ENCODE measurements at places on chromosomes 7 and 10.

DNA sequence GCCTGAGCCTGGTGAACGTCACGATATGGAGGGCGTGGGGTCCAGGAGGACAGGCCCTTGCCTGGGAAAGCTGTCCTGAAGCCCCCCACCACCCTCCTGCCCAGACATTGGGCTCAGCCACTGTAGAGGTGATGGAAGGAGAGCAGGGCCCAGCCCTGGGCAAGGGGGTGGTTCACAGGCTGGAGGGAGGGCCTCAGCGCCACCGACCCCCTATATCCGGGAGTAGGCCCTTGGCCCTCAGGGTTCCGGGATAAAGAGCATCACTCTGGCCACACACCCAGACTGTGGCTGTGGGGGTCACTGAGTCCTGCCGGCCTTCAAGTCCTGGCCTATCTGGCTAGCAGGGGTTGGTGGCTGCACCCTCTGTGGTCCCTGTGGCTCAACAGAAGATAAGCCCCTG lies 55.3 kb upstream of the GTF2IRD1 start:
- no peak for DNase-seq

DNA sequence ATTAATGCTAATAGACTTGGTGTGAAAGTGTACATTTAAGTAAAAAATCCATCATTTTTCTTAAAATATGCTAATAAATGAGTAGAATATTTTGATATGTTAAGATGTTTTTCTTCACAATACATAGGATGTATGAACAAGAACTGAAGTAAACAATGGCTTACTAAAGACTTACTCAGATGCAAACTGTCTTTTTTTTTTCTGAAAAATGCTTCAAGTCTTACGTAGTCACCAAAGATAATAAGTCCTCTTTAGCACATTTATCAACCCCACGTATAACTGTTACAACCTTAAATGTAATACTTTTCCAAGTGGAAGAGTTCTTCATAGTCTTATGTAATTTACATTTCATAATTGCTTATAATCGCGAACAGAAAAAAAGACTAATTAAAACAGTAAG lies 54.8 kb downstream of the MDFIC start:
- DNase-seq = no peak

DNA sequence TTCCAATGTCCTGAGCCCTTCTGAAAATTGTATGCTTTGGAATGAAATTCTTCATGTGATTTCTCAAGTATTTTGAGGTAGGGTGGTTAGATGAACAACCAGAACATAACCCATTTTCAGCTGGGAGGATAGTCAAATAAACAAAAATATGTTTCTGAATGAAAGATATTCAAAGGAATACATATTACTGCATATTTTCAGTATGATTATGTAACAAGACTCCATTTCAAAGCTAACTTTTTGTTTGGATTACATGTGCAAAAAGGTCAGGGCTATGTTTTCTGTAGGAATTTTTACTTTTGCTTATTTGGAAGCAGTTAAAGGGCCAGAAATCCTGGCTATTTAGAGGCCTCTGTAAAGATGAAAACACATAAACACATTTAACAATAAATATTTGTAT lies 27.7 kb downstream of the CDK6 start:
- no peak for DNase-seq

- DNase-seq = no peak
Measured at GRCh38 chr10:132796846-132797245, 10.9 kb upstream of the NKX6-2 start.

GRCh38 chr10:100043796-100044195 lies 34.0 kb upstream of the DNMBP start:
- DNase-seq = no peak

GRCh38 chr10:116772909-116773705 lies 30.7 kb upstream of the HSPA12A start:
- DNase-seq = no peak

- no peak for DNase-seq
Measured at GRCh38 chr7:101901661-101902491, 84.5 kb downstream of the CUX1 start.

- no peak for DNase-seq
Measured at GRCh38 chr7:75870557-75871161, 8.2 kb upstream of the RHBDD2 start.

DNA sequence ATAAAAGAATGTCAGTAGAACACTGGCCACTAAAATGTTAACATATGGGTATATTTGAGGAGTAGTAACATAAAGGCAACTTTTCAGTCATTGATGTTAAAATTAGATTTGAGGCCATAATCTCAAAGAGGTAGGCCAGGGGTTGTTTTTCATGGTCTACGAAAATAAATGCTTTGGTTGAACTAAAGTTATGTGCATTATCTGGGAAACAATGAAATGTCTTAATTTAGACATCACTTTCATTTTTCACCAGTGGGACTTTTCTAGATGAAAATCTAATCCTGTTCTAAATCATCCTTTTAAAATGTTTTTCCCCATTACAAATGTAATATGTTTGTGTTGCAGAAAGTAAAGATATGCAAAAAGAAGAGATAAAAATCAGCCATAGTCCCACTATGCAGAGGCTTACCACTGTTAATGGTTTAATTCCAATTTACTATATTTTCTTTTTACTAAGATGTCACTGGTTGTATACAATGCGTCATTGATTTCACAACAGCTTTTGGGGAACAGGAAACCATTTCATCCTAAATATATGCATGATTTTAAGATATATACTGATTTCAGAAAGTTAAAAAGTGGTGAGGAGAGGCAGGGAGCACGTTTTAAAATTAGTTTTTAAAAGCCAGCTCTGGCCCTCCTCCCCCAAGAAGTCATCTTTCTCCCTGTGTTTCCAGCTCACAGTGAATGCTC lies 64.3 kb downstream of the ARID5B start:
- no peak for DNase-seq

DNA sequence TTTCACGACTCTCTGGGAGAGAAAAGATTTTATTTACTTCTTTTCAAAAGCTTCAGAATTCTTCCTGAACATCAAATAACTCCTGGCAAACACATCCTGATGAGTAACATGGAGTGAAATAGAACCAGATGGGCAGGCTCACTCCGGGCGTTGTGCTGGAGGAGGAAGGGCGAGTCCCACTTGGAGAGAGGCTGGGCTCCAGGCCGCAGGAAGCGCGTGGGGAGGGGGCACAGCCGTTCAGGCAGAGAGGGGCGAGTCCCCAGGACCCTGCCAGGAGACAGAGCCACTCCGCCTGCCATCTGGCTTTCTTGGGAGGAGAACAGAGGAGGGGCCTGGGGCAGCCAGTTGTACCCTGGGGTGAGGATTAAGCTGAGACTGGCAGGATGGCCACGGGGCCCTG lies 265.9 kb upstream of the ZMIZ1 start:
- DNase-seq = no peak

GRCh38 chr10:106857213-106857612 lies 307.3 kb downstream of the SORCS1 start:
- no peak for DNase-seq

- no peak for DNase-seq
Measured at GRCh38 chr10:88195841-88196240, 332.4 kb downstream of the PTEN start.

- DNase-seq = no peak
Measured at GRCh38 chr10:100184840-100185239, 989 bp downstream of the ERLIN1 start.

- DNase-seq = peak; percentile 68
Measured at GRCh38 chr10:114822444-114823076, 980 bp downstream of the FHIP2A start.

GRCh38 chr10:53580465-53580864 lies 807.9 kb upstream of the MBL2 start:
- no peak for DNase-seq

- no peak for DNase-seq
Measured at GRCh38 chr10:106679314-106679713, 485.2 kb downstream of the SORCS1 start.

DNA sequence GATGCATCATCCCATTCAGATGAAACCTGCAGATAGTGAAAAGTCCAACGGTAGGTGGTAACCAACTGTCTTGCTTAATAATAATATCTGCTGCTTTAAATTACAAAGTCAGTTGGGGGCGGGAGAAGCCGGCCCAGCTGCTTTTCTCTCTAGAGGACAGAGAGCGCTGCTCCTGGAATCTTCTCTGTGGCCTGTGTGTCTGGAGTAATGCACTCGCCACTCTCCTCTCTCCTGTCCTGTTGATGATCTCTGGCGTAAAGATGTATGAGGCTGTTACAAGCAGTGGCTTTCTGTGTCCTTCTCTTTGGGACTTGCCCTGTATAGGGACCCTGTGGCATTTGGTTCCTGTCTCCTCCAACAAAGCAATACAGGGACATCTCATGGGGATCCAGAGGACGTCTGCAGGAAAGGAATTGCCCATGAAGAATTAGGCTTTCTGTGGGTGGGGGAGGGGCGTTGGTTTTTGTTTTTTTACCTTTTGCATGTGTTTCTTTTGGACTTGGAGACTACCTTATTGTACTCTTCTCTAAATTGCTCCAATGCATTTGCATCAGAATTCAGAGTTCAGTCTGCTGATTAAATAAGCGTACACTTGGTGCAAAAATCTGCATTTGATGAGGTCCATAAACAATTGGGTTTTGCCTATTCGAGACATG lies 231.6 kb downstream of the CELF2 start:
- no peak for DNase-seq

DNA sequence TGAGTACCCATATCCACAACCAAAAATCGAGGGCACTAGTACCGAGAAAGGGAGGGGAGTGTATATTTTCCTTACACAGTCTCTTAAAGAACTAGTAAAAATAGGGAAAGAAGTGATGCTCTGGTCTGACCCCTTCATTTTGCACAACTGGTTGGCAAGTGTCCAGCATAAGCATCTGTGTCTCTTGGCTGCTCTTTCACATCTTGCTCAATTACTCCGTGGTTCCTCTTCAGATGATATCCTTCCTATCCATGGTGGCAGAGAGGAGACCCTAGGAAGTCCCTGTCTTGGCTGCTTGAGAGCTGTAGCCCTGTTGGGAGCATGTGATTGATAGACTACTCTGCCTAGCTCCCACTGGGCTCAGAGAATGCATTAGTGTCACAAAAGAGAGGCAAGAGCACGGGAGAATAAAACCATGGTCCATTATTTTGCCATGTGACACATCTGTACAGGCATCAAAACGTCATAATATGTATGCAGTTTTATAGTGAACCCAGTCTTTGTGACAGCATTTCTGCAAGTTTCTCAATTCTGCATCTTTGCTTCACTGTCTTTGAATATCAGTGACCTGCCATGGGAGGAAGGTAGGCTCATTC lies 111.8 kb upstream of the ANKRD1 start:
- no peak for DNase-seq

DNA sequence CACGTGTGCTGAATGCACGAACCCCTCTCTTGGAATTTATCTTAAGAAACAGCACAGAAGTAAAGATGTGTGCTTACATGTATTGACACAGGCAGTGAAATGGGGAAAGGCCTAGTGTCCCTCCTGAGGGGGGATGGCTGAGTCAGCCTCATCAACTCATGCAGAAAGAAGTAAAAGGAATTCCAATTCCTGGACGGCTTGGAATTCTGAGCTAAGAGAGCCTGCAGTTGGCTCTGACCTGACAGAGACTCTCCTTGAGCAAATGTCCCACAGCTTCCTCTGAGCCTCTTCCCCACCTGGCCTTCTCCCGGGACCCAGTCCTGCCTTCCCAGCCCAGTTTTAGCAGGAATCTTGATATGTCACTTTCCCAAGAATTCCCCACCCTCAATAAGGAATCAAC lies 542.4 kb upstream of the ADARB2 start:
- DNase-seq = no peak

GRCh38 chr7:44131173-44132029 lies 8.1 kb upstream of the POLD2 start:
- no peak for DNase-seq

GRCh38 chr10:118868589-118868988 lies 113.8 kb upstream of the CACUL1 start:
- no peak for DNase-seq

DNA sequence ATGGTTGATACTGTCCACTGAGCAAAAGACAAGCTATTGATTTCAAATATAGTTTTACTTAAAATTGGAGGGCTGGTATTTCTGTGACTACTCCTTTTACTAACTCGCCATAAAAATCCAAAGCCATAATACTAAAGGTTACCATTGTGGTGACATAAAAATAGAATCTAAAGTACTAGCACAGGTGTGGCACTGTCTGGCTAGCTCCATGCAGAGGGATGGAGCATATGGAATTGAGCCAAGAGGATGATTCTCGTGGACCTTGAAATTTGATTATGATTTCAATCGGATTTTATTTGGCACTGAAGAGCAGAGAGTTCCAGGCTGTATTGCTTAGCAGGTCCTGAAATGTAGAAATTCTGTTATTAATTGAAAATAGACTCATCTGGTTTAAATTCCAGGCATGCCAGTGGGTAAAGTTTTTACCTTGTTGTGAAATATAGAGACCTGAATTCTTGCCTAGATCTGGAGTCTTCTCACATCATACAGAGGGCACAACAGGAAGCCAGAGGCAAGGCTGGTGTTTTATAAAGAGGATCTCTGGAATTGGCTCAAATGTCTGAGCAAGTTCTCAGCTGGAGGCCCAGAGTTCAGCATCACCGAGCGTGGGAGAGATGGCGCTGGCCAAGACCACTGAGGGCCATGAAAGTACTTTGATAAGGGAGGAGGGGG lies 29.9 kb upstream of the DLD start:
- DNase-seq = no peak

DNA sequence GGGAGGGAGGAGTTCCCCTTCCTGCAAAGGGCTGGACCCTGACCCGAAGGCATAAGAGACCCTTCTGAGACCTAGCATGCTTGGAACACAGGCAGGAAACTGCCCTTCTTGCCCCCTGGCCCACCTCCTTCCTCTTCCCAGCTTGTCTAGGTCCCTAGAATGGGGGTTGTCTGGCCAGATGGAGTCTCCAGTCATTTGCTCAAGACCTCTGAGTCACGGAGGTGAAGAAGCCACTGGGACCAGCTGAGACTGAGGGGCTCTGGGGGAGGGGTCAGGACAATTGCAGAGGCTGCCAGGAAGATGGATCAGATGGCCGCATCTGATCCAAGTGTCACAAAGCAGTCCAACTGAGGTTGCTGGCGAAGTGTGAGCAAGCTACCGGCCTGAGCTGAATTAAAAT lies 46.2 kb downstream of the COL13A1 start:
- no peak for DNase-seq

DNA sequence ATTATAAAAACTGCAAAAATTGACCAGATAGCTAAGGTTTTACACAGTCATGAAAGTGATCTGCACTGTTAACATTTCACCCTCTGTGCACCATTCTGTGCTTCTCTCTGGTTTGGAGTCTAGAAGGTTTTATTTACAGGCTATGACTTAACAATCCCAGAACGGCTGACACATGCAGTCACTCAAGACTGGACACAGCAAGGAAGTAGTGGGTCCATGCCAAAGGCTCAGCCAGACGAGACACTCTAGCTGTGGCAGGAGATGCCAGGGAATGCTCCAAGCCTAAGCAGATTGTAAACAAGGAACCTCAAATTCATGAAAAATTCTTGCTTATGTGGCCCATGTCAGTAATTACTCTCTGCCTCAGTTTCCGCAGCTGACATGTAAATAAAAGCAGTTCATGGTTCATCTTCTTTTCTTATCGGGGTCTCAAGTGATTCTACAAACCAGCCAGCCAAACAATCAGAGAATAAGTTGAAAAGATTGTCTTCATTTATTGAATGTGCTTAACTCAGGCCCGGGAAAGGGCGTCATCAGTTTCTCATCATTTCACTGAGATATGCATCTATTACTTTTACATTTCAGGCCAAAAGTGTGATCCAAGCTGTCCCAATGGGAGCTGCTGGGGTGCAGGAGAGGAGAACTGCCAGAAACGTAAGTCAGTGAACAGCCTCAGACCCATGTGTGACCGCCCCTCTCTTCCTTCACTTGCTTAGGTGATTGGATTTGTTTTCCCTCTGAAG lies 132.1 kb downstream of the EGFR start:
- DNase-seq = no peak

GRCh38 chr7:152591976-152592375 lies 84.0 kb downstream of the XRCC2 start:
- no peak for DNase-seq

- DNase-seq = no peak
Measured at GRCh38 chr10:77049146-77049545, 588.5 kb downstream of the KCNMA1 start.

Measured in ecto neural progenitor cell (in vitro differentiated cells).